GM12891 (cell line): ENCODE measurements at places on chromosomes 6 and 20.

- DNase-seq, result no peak
Observed at GRCh38 chr20:8183526-8183925, 51.5 kb downstream of the PLCB1 start.

DNA sequence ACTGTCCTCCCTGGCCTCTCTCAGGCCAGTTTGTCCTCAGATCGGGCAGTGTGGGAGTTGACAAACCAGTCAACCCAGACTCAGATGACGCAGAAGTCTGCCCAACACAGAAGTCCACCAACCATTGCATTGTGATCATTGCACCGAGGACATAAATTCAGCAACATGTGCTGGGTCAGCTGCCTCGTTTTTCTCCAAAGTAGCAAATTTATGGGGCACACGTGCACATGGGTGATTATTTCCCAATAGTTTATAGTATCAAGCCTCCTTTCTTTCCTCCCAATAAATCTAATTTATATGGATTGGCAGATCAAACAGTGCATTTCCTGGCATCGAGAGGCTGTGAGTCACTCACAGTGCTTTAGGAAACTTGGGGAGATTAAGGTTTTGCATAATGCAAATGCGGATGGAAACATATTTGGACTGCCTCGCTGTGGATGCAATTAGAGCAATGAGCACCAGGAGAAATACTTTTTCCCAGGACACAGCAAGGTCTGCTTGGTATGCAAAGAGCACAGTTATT lies 413.7 kb upstream of the SULF2 start:
- DNase-seq, result no peak

DNA sequence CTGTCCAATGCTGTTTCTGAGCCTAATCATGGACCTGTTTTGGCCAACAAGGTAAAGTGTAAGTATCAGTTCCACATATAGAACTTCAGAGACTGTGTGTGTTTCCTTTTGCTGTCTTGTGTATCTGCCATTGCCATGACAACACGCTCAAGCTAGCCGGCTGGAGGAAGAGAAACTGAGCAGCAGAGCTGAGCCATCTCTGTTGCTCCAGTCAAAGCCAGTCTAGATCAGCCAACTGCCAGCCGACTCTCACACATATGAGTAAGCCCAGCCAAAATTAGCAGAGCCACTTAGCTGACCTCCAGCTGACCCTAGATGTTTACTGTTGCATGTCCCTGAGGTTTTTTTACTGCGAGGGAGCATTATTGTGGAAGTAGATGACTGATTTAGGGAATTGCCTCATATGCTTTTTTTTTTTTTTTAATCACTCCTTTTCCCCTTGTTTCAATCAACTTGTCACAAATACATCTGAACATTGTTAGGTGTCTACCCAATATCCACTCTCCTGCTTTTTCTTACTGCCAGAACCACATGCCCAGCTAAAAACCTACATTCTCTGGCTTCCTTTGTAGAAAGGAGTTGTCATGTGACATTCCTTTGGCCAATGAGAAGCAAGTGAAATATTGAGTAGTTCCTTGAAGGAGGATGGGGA lies 304.3 kb upstream of the SUPT3H start:
- peak; percentile 37 for DNase-seq

DNA sequence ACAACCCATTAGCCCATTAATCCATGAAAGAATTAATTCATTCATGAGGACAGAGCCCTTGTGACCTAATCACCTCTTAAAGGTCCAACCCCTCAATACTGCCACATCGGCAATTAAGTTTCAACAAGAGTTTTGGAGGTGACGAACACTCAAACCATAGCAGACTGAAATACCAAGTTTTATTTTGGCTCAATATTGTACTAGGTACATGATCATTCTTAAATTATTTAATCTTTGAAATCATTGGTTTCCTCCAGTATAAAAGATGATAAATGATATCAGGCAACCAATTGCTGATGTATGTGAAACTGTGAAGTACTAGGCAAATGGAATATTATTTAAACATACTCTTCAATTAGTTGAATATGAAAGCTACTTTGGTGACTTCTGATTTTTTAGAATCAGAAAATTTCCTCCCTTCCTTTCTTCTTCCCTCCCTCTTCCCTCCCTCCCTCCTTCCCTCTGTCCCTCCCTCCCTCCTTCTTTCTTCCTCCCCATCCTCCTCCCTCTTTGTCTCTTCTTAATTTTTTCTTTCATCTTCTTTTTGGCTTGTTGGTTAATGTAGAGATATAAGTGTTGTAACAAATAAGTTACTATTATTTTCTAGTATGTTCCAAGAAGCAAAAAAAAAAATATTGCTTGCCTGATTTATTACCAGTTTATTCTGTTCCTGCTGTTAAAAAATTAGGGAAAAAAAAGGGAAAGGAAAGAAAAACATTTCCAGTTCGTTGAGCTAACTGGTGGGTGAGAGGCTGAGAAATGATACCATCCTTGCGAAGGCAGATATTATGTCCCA lies 233.9 kb upstream of the ZNF217 start:
- DNase-seq, result no peak

- DNase-seq, result no peak
Observed at GRCh38 chr6:25085756-25086155, 150.0 kb upstream of the RIPOR2 start.

DNA sequence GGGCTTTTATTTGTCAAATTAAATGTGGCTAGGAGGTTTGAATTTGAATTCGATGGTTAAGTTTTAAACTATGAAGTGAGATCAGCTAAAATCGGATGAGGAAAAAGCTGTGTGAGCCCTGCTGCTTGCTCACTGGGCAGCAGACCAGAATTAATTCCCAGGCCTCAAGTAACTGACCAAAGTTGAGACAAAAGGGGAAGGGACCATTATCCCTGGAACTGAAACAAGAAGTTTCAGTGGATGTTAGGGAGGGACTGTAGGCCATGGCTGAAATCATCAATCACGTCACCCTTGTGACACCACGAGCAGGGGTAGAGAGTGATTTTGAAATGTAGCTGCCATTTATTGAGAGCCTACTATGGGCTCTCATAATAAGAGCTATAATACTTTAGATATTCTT lies 7.0 kb upstream of the PRSS35 start:
- DNase-seq, result no peak
